ENCODE measurements at places on chromosomes 4 and X. TPM values are rescaled to one million over a fixed set of nuclear protein-coding genes. Genes with fewer than 3 reads are reported as not detected.

The TMPRSS11D gene
- 0.06 TPM for polyA plus RNA-seq

The GLRA3 gene
- 1.0 TPM for polyA plus RNA-seq

The PCDH10 gene
- 1.9 TPM for polyA plus RNA-seq

The PASD1 gene
- polyA plus RNA-seq, result not detected

The AFF2 gene
- polyA plus RNA-seq, result 1.6 TPM

The HNRNPDL gene
- 385 TPM for polyA plus RNA-seq

The EVC2 gene
- 1.3 TPM for polyA plus RNA-seq

The FAM47A gene
- not detected for polyA plus RNA-seq

The GAGE2A gene
- not detected for polyA plus RNA-seq

The ETFDH gene
- polyA plus RNA-seq, result 34.3 TPM

The IQSEC2 gene
- polyA plus RNA-seq, result 19.3 TPM

The FSTL5 gene
- 7.0 TPM for polyA plus RNA-seq

The CT83 gene
- not detected for polyA plus RNA-seq

The TMPRSS11B gene
- polyA plus RNA-seq, result 0.03 TPM

The MFAP3L gene
- 8.3 TPM for polyA plus RNA-seq

The LPAR4 gene
- 3.6 TPM for polyA plus RNA-seq

The STPG2 gene
- 0.36 TPM for polyA plus RNA-seq

The FAM149A gene
- 11.8 TPM for polyA plus RNA-seq

The MAGED4B gene
- 102 TPM for polyA plus RNA-seq

The GNPDA2 gene
- polyA plus RNA-seq, result 17.9 TPM

The AADAT gene
- polyA plus RNA-seq, result 35.3 TPM

- DNase-seq, result no peak
Observed at GRCh38 chr4:29900336-29900735, 819.8 kb upstream of the PCDH7 start.

DNA sequence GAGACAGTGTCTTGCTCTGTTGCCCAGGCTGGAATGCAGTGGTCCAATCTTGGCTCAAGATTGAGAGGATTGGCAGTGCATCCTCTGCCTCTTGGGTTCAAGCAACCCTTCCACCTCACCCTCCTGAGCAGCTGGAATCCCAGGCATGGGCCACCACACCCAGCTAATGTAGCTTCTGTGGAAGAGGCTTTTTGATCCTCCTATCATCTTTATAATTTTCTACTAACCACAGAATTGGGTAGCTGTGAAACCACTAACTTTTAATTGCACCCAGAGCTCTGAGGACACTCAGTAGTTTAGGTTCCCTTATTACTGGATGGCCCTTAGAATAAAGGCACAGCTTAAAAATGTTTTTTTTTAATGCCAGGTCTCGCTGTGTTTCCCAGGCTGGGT lies 8.9 kb upstream of the AGA start:
- DNase-seq, result no peak

DNA sequence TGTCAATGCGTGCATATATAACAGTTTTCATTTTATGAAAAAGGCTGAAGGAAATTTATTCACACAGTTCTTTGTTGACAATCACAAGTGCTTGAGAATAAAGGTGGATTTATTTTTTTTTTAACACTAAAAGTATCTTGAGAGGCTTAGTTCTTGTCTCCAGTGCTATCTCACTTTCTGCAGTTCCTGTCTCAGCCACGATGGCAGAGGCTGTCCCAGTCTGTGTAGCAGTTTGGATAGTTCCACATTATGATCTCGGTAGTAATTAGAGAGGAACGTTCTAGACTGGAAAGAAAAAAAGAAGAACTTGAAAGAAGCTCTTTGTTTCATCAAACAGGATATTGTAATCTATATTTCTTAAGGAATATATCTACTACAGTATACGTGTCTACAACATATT lies 229.0 kb downstream of the UGT8 start:
- DNase-seq, result no peak

GRCh38 chr4:15754323-15754722 lies 23.8 kb upstream of the CD38 start:
- no peak for DNase-seq

- no peak for DNase-seq
Observed at GRCh38 chrX:13473442-13474163, 95.8 kb upstream of the EGFL6 start.

GRCh38 chr4:54139332-54139731 lies 39.4 kb downstream of the GSX2 start:
- no peak for DNase-seq

GRCh38 chrX:77275392-77275791 lies 171.8 kb upstream of the FGF16 start:
- no peak for DNase-seq

DNA sequence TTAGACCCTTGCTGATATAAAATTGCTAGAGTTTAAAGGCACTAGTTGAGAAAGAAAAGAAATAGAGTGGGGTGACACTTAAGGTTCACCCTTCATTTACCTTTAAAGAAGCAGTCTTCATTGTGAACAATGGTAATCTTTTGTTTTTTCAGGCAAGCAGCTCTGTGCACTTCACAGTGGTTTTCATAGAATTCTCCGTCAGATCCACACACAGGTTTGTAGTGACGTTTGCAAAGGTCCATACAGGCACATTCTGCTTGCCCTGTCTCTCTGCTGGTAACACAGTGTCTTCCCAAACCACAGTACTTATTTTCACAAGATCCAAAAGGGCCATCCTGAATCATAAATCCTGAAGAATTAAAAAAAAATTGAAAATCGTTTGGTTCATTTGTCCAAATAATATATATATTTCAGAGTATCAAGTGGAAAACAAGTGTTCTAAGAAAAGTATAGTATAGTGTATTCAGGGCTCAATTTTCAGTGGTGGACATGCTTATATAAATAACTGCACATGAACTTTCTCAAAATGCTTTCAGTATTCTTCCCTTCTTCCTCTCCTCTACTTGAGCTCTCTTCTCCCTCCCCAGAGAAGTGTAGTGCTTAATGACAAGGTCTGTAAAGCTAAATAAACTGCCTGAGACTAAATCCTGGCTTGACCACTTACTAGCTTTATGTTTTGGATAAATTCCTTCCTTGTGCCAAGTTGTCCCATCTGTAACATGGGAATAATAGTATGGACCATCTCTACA lies 243.3 kb downstream of the FSTL5 start:
- DNase-seq, result no peak

DNA sequence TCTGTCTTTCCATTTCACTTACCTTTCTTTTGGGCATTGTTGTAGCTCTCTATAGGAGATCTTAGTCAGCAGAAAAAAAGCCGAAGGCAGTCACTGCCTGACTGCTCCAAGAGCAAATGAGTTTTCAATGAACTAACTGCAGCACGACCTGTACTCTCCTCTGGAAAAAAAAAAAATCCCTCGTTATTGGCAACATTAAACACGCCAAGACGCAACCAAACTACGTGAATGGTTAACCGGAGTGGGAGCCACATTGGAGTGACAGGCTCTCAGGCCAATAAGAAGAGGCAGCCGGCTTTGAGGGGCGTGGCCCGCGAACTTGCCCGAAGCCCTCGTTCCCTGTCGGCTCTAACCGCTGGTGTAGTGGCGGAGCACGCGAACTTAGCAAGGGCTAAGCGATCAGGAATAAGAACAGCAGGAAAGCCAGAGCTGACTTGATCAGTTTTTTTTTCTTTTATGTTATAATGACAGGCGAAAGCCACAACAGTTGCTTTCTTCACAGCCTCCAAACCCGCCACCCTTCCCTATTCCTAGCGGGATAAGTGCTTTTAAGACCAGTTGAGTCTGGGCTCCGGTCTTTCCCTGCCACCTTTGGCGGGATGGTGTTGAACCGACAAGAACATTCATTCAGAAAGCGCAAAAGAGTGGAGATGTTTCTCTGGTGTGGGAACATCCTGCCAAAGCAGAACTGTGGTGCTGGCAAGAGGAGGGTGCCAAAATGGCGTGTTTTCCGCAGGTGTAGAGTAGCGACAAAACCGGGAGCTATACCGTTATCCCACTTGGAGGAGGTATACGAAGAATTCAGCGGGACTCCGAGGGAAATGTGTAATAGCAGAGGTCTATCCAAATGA lies 80.0 kb downstream of the HMGN5 start:
- peak; percentile 93 for DNase-seq

DNA sequence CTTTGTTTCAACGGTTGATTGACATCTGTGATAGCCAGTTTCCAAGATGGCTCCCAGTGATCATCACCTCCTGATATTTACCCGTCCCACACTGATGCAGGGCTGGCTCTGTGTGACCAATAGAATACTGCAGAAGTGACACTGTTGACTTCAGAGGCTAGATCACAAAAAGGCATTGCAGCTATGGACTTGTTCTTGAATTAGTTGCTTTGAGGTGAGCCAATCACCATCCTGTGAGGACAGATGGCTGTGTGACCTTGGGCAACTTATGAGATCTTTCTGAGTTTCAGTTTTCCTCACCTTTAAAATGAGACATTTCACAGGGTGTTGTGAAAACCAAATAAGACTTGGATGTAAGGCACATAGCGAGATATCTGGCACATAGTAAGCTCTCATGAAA lies 1.8 kb upstream of the GPR82 start:
- DNase-seq, result no peak

DNA sequence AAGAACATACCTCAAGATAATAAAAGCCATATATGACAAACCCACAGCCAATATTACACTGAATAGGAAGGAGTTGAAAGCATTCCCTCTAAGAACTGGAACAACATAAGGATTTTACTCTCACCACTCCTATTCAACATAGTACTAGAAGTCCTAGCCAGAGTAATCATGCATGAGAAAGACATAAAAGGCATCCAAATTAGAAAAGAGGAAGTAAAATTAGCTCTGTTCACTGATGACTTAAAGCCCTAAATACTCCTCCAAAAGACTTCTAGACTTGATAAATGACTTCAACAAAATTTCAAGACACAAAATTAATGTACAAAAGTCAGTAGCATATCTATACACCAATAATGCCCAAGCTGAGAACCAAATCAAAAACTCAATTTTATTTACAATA lies 235.7 kb downstream of the NKX6-1 start:
- no peak for DNase-seq

DNA sequence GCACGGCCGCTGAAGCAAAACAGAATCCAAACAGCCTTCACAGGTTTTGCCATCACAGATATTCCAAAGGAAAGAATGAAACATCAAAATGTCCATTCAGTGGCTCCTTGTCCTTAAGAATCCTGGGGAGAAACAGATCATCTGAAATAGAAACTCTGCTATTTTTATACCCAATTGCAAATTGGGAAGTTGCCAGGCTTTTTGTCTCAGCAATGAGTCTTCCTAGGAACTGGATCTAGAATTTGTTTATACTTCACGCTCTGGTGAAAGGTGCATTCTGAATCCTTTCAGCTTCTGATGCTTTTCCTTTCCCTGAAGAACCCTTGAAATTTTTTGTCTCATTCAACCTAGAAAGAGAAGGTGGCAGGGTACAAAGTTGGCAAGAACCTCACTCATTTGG lies 218.9 kb downstream of the FBXW7 start:
- DNase-seq, result no peak

GRCh38 chr4:156764145-156764544 lies 207.5 kb downstream of the PDGFC start:
- no peak for DNase-seq

DNA sequence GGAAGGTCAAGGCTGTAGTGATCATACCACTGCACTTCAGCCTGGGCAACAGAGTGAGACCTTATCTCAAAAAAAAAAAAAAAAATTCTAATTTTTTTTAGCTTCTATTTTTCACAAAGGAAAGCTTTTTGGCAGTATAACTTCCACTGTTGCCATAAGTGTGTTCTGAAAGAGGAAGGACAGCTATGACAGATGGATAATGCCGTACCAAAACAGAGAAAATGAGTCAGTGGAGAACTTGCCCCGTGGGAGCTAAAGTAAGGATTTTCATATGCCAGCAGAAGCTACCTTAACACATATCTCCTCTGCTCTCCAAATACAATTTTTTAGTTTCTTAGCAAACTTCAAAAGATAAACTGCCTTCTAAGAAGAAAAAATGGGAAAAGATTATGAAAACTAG lies 43.7 kb downstream of the RPS3A start:
- no peak for DNase-seq

GRCh38 chrX:42107495-42108488 lies 184.4 kb upstream of the CASK start:
- DNase-seq, result peak; percentile 78

GRCh38 chr4:7262134-7262533 lies 69.8 kb downstream of the SORCS2 start:
- no peak for DNase-seq

DNA sequence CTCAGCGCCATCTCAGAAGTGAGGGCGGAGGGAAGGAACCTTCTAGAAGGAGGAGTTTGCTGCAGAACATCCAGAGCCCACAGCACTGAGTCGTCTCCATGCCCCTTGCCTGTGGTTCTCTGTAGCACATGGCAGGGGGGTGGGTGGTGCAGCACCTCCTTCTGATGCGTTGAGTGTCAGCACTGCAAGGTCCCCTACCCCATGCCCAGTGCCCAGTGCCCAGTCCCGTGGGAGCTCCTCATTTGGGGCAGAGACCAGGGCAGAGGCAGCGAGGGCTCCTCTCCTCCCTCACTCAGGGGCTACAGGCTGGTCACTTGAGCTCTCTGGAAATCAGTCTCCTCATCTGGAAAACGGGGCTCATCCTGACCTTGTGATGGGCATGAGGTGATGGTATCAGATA lies 78.1 kb downstream of the HTRA3 start:
- DNase-seq, result no peak

DNA sequence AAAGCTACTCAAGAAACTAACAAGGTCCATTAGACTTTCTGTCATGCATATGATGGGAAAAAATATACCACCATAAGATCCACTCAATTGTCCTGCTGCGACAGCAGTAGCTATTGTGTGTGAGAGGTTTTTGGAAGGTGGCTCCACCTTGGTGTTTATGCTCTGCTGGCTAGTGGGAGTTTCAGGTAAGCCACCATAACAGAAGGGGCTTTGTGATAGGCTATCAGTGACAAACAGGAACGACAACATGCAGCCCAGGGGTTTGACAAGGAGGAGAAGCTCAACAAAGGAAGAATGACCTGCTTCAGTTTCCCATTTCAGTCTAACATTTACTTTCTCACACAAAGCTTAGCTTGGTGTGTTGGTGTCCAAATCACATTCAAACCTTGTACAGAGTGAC lies 182.6 kb downstream of the ATOH1 start:
- no peak for DNase-seq

GRCh38 chr4:147599206-147599605 lies 18.0 kb upstream of the TMEM184C start:
- no peak for DNase-seq

DNA sequence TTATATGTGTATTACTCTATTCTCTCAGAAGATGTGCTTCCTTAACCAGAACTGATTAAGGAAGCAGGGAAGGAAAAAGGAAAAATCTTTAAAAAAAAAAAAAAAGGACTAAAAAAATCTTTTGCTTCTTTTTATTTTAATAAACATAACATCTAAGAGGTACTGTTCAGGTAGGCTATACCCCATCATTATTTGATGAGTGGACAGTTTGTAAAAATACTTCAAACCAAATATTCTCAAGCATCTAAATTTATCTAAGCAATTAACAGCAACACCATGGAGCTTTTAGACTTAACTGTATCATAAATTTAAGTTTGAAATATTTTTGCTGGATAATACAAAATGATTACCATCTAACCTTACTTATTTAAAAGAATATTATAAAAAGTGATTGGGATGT lies 168.9 kb downstream of the MAB21L2 start:
- no peak for DNase-seq

DNA sequence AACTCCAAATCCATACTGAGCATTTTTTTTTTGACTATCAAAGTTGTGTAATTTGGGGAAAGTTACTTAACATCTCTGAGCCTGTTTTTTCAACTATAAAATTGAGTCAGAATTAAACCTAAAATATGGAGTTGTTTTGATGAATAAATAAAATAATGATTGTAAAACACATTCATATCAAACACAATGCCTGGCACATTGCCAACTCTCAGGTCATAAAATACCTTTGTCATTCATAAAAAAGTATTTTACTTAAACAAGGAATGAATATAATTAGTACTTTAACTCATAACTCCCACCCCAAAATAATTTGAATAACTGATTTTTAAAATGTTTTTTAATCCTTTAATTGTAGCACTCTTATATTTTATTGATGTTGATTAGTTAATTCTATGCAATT lies 3.8 kb upstream of the GPR174 start:
- no peak for DNase-seq

All from large intestine (tissue), 12 donors.